SJSA1 (cell line): ENCODE measurements at places on chromosomes 5 and 9. TPM values are rescaled to one million over a fixed set of nuclear protein-coding genes. Genes with fewer than 3 reads are reported as not detected.
A peak's percentile ranks its signal among the peaks of the same experiment; 100 is the strongest.

The ZNF483 gene
- 1.2 and 1.3 TPM in 2 replicates for total RNA-seq

The PTPRD gene
- total RNA-seq: not detected in 2 replicates

DNA sequence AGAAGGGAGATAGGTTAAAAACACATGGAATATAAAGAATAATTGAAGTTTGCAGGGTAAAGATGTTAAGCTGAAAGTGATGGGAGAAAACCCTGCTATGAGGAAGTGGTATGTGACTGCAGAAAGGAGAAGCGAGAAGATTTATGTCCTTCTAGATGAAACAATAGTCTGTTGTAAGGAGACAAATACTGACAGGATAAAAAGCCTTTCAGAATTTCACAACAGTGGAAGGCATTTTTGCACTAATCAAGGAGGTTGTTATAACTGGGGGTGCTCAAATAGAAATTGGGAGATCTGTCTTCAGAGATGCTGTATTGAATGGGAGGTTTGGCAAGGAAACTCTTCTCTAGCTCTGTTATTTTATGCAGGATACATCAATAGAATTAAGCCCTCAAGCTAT is 69.6 kb downstream of the NMUR2 start:
- no peak overlapping the region for H3K27ac ChIP-seq
- H3K27me3 ChIP-seq: no peaks in the 10 kb centered on the region
- H3K4me3 ChIP-seq: no peak overlapping the region
- no peaks in the 10 kb centered on the region for H3K4me1 ChIP-seq
- H3K36me3 ChIP-seq: no peaks in the 10 kb centered on the region
- no peak for DNase-seq

DNA sequence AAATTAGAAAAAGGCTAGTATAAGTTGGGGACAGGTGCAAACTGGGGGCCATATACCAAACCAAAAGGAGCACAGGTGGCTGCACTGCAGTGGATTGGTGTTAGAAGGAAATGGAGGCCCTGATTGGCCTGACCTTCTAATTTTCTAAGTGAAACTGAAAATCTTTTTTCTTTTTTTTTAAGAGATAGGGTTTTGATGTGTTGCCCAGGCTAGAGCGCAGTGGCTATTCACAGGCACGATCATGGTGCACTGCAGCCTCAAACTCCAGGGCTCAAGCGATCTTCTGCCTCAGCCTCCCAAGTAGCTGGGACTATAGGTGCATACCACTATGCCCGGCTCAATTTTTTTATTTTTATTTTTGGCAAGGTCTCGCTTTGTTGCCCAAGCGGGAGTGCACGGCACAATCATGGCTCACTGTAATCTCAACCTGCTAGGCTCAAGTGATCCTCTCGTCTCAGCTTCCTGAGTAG is 9.8 kb upstream of the CCDC69 start:
- DNase-seq: no peak
- H3K36me3 ChIP-seq: no peaks in the 10 kb centered on the region
- H3K4me3 ChIP-seq: no peak overlapping the region
- H3K4me1 ChIP-seq: no peaks in the 10 kb centered on the region; the same call in 1 of the 2 replicates
- peaks cover 21% of the 10 kb centered on the region; the same call in 1 of the 2 replicates for H3K27me3 ChIP-seq

- no peaks in the 10 kb centered on the region for H3K27me3 ChIP-seq
- no peaks in the 10 kb centered on the region for H3K36me3 ChIP-seq
- no peak overlapping the region for H3K27ac ChIP-seq
- H3K4me3 ChIP-seq: no peak overlapping the region
Measured at GRCh38 chr9:10614196-10614800, 1.5 kb upstream of the PTPRD start.

- no peak overlapping the region for H3K27ac ChIP-seq
- DNase-seq: no peak
- H3K4me1 ChIP-seq: peaks cover 32% of the 10 kb centered on the region
- no peaks in the 10 kb centered on the region for H3K27me3 ChIP-seq
- no peak overlapping the region for H3K4me3 ChIP-seq
- peaks cover 19% of the 10 kb centered on the region for H3K36me3 ChIP-seq
Measured at GRCh38 chr5:177452688-177453638, 6.3 kb downstream of the PRR7 start.

- peak overlapping the region; percentile 93 for H3K27ac ChIP-seq
- H3K27me3 ChIP-seq: no peaks in the 10 kb centered on the region
- peaks cover 36% of the 10 kb centered on the region for H3K4me1 ChIP-seq
- no peak overlapping the region for H3K4me3 ChIP-seq
- DNase-seq: peak; percentile 92
- H3K36me3 ChIP-seq: no peaks in the 10 kb centered on the region
Measured at GRCh38 chr9:112012026-112012902, 115.7 kb downstream of the UGCG start.

DNA sequence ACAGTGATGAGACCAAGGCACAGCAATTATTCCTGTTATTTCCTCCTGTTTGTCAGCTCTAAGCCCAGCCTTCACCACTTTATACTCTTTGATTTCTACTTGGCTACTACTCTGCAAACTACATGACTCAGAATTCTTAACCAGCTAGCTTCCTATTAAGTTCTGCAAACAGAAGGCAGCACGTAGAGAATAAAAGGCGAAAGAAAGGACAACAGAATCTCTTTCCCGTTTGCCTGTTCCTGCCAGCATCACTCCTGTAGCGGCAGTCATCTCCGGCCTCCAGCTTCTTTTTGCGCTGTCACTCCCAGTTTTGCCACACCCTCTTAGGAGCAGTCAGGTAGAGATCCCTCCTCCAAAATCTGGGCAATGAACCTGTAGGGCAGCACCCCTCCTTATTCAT is 29.9 kb downstream of the DPYSL3 start:
- H3K27ac ChIP-seq: no peak overlapping the region
- H3K4me3 ChIP-seq: no peak overlapping the region
- peaks cover 38% of the 10 kb centered on the region for H3K4me1 ChIP-seq
- no peaks in the 10 kb centered on the region for H3K27me3 ChIP-seq
- no peaks in the 10 kb centered on the region; the same call in 1 of the 2 replicates for H3K36me3 ChIP-seq

The AK6 gene
- 65.2 and 65.3 TPM in 2 replicates for total RNA-seq

DNA sequence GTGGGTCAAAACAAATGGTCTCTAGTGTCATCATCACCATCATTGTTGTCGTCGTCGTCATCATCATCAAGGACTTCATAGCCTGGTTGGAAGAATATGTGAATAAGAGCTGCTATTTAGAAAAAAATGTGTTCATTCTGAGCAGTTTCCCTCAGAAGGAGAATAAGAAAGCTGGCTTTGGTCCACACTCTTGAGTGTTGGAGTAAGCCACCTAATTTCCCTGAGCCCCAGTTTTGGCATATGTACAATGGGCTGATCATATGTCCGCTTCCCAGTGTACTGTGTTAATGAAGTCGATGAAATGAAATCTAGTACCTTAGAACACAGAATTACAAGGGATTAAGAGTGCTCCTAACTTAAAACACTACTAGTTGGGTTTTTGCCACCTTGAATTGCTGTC is 545.5 kb downstream of the CCDC171 start:
- no peak overlapping the region for H3K4me3 ChIP-seq
- no peak for DNase-seq
- H3K27ac ChIP-seq: no peak overlapping the region
- H3K36me3 ChIP-seq: no peaks in the 10 kb centered on the region

GRCh38 chr9:135980926-135981630 is 19.9 kb upstream of the UBAC1 start:
- H3K27me3 ChIP-seq: peaks cover 12% of the 10 kb centered on the region
- H3K27ac ChIP-seq: no peak overlapping the region
- H3K4me1 ChIP-seq: no peaks in the 10 kb centered on the region
- DNase-seq: no peak
- H3K4me3 ChIP-seq: no peak overlapping the region
- no peaks in the 10 kb centered on the region for H3K36me3 ChIP-seq

The STPG3 gene
- not detected in 2 replicates for total RNA-seq

DNA sequence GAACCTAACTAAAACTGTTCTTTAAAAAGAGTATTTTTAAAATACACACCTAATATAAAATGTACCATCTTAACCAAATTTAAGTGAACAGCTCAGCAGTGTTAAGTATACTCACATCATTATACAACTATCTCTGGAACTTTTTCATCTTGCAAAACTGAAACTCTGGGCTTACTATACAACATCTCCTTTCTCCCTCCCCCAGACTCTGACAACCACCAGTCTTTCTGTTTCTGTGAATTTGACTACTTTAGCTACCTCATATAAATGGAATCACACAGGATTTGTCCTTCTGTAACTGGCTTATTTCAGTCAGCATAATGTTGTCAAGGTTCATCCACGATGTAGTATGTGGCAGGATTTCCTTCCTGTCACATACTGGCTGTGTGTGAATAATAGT is 93.5 kb downstream of the FOXD1 start:
- no peaks in the 10 kb centered on the region for H3K27me3 ChIP-seq
- no peak overlapping the region for H3K27ac ChIP-seq
- DNase-seq: no peak

- H3K4me1 ChIP-seq: peaks cover 6% of the 10 kb centered on the region; the same call in 1 of the 2 replicates
- no peaks in the 10 kb centered on the region for H3K27me3 ChIP-seq
- H3K4me3 ChIP-seq: no peak overlapping the region
- no peak overlapping the region for H3K27ac ChIP-seq
- no peak for DNase-seq
- no peaks in the 10 kb centered on the region for H3K36me3 ChIP-seq
Measured at GRCh38 chr9:72173080-72173479, 23.8 kb downstream of the GDA start.

- no peaks in the 10 kb centered on the region for H3K27me3 ChIP-seq
- H3K27ac ChIP-seq: peak overlapping the region; percentile 20
- no peak overlapping the region for H3K4me3 ChIP-seq
- peaks cover 16% of the 10 kb centered on the region for H3K4me1 ChIP-seq
- peak; percentile 37 for DNase-seq
Measured at GRCh38 chr9:91214086-91214485, 147.6 kb downstream of the AUH start.

DNA sequence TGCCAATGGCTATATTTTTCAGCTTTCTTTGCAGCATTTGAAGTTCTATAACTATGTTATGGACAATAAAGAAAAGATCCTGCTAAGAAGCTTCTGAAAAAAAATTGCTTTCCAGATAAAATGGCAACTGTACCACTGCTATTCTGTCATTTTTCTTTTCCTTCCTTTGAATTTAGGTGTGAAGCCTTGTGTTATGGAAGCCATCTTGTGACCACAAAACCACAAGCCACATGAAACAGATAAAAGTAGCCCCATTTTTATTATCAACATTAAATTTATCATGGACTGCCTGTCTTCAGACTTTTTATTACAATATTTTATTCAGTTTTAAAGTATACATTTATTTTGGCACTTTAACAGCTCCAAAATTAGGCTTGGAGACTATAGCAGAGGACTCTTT is 289.9 kb upstream of the ACTBL2 start:
- no peaks in the 10 kb centered on the region for H3K27me3 ChIP-seq
- H3K27ac ChIP-seq: no peak overlapping the region
- no peak overlapping the region for H3K4me3 ChIP-seq

DNA sequence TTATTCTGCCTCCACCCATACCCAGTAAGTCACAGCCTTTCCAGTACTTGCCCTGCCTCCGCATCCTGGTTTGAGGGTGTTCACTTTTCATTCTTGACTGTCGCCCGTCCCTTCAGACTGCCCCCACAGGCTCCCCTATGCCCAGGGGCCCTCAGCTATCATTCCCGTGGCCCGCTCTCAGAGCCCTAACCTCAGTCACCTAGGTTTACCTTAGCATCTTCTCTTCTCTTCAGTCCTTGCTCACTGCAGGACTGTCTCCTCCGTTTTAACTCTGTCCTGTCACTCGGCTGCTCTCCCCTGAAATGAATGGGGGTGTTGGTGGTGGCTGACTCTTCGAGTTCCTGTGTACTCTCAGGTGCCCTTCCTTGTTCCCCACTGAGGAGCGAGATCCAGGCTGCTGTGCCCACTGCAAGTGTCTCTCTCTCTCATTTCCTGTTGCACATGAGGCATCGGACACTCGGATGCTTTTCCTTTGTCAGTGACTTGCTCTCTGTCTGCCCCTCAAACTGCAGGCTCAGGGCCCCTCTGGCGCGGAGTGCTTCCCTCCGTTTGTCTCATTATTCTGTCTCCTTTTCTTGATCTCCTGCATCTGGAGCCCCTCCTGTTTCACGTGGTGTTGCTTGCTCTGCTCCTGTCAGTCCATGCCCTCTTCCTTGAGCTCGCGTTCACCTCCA is 89.8 kb downstream of the CACNA1B start:
- no peaks in the 10 kb centered on the region for H3K36me3 ChIP-seq
- no peak overlapping the region for H3K27ac ChIP-seq

DNA sequence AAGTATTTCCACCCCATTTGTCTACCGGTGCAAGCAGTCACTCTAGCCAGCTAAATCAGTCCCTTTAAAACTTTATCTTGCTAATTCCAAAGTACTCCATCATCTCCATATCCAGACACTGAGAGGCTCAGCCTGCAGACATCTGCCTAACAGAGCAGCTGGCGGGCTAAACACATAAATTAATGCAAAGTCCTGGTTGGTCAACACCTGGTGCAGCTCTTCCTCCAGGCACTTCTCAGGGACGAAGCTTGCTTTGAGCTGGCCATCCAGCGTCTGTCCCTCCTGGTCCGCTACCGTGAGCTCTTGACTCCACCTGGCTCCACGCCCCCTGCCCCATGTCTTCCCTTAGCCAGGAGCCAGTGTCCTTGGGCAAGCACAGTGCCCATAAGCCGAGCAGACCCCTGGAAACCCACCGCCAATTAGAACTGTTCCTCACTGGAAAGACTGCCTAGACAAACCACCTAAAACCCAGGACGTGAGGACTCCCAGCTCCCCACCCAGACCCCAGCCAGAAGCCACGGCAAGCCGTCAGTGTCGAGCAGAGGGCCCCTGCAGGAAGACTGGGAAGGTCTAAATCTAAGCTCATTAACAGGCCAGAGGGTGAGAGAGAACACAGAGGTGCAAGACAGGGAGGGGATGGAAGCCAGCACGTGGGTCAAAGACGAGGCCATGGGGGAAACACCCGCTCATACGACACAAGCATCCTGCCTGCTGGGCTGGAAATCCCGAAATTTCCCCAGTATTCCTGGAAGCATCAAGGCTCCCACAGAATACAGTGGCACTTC is 120.0 kb downstream of the COL23A1 start:
- H3K4me3 ChIP-seq: no peak overlapping the region
- H3K4me1 ChIP-seq: no peaks in the 10 kb centered on the region
- no peak for DNase-seq
- H3K27me3 ChIP-seq: no peaks in the 10 kb centered on the region
